ENCODE measurements at places on chromosomes 1 and 21. TPM values are rescaled to one million over a fixed set of nuclear protein-coding genes. Genes with fewer than 3 reads are reported as not detected.

DNA sequence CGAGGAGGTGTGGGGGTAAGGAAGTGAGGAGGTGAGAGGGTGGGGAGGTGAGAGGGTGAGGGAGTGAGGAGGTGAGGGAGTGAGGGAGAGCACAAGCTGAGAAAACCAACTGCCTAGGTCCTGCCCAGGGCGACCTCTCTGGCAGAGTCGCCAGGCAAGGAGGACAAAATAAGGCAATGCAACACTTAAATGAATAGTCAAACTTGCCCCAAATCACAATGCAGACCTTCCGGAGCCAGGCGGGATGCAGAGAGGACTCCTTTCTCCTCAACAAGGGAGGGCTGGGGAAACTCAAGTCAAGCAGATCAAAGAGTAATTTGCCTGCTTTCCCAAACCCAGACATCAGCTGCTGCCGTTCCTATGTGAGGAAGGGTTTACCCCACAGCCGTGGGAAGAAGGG lies 86.0 kb downstream of the CCDC185 start:
- no peak for DNase-seq

DNA sequence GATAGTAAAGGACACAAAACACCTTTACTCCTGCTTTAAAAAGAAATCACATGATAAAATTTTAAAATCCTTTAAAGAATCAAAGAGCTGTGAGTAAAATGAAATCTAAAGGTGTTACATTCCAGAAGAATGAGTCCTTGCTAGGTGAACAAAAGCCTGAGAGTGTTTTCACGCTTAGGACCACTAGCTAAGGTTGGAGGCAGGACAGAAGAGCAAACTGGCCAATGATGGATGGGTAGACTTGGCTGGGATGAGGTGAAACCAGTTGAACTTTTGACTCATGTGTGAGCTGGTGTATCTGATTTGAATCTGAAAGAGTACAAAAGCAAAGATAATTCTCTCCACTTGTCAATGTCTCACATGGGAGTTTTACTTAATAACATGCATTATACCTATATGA lies 35.1 kb downstream of the CATSPERE start:
- DNase-seq = no peak

The TYW3 gene
- 55.0 TPM for total RNA-seq

The SPRR2B gene
- not detected for total RNA-seq

The S100B gene
- not detected for total RNA-seq

Measured in activated naive CD4-positive, alpha-beta T cell treated with anti-CD3 and anti-CD28 coated beads, Interleukin-2, amount 50 U/mL, for 72 hours (primary cell).